ENCODE measurements at places on chromosomes 1 and 21. TPM values are rescaled to one million over a fixed set of nuclear protein-coding genes. Genes with fewer than 3 reads are reported as not detected.

RAVER2 gene
- polyA plus RNA-seq: 0.63 TPM

USH2A gene
- polyA plus RNA-seq: 0.01 TPM

FMO1 gene
- polyA plus RNA-seq: not detected

DMRTA2 gene
- polyA plus RNA-seq: not detected

SELL gene
- not detected for polyA plus RNA-seq

Measured in GM23248 (cell line).